ENCODE measurements at places on chromosomes 6 and 20.
A peak's percentile ranks its signal among the peaks of the same experiment; 100 is the strongest.

GRCh38 chr6:54493138-54493537 is 184.9 kb downstream of the TINAG start:
- DNase-seq = peak; percentile 58

DNA sequence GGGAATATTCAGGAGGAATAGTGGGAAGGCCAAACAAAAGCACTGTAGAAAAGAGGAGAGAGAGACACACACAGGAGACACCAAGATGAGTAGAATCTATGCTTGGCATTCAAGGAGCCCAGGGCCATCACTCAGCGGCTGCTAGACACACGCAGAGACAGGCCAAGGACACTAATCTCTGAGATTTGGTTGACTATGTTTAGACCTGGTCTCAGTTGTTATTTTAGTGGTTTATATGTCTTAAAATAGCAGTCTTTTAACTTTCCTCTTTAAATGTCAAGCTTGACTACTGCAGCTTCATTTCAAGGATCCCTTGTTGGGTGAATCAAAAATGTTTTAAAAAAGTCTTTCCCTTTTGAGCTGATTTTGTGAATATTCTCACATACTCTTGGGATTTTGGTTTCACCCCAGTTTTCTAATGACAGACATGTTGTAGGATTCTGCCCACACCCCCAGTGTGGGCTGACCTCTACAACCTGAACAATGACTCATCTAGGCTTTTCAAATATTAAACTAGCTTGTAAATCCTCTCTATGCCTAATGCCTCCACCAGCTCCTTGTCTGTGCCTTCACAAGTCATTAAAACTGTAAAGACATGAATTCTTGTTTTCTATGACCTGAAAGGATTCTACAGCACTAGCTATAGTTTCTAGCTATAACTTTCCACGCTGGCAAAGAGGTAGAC is 142.7 kb upstream of the EXOC2 start:
- no peak for DNase-seq

GRCh38 chr6:159446340-159446739 is 246.7 kb downstream of the SOD2 start:
- no peak for DNase-seq

GRCh38 chr6:167469672-167470071 is 144.8 kb downstream of the TTLL2 start:
- DNase-seq = no peak

- DNase-seq = no peak
Measured at GRCh38 chr6:31864818-31865204, 2.2 kb upstream of the NEU1 start.

DNA sequence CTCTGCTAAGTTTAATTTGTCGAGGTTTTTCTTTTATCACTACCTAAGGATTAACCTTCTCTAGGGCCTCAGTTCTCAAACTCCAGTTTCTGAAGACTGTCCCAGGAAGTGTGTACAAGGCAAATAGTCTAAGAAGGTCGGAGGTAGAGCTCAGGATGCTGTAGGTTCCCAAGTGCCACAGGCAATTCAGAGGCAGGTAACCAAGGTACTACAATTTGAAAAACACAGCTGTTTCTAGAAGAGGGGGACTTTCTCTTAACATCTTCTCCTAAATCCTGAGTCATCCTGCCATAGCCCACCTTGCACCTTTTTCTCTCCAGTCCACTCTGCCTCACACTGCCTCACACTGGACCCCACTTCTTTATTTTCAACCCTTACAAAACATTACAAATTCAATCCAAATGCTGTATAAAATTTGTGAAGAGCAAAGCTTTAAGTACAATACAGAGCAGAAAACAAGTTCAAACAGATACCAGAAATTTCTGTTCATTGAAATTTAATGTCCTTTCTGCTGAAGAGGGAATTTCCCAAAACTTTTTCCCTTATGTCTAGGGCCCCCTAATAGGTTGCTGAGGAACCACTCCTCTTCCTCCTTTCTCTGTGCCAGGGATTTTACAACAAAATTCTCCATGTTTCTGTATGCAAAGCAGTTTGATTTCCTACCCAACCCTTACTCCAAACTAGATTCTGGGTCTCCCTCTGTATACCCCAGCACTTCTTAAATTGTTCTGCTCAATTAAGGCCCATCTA is 43.0 kb downstream of the FRK start:
- DNase-seq = no peak

GRCh38 chr20:13105864-13106457 is 97.2 kb downstream of the SPTLC3 start:
- DNase-seq = peak; percentile 4

DNA sequence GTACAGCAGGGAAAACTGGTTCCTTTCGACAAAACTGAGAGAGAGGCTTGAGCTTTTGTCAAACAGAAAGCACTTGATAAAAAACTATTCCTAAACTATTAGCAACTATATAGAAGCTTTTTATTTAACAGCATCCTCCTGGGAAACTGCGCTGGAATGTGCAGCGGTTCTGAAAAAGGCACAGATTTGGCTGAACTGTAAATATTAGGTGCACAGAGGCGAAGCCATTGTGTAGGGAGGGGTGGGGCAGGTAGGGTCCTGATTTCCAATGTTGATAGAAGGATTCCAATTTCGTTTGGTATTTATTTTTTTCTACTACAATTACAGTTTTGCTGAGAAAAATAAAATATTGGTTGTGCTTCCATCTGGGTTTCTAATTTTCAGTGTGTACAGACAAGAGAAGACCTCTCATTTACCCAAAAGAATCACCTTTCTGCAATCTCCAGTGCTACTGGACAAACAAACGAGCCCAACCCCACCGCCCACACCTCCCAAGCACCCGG is 698 bp upstream of the SH3BGRL2 start:
- DNase-seq = no peak

DNA sequence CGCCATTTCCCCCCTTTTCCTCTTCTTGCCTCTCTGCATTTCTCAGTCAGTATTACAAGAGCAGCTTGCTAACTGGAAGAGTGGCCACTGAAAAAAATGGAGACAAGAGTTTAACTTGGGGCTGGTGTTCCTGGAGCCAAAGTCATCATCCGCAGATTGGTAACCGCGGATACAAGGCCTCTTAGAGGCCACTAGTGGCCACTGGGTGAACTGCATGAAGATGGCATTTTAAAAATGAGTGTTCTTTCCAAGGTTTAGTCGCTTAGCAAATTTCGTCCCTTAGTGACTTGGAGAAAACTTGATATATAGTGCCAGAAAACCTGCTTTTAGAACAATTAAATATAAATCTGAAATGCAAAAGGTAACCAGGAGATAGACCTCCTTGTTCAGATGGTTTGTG is 4.8 kb downstream of the F13A1 start:
- no peak for DNase-seq

- DNase-seq = no peak
Measured at GRCh38 chr20:1804554-1804956, 90.7 kb upstream of the SIRPA start.

GRCh38 chr6:1605893-1606779 is 3.6 kb upstream of the FOXC1 start:
- no peak for DNase-seq

- no peak for DNase-seq
Measured at GRCh38 chr20:7257692-7258466, 490.4 kb downstream of the BMP2 start.

DNA sequence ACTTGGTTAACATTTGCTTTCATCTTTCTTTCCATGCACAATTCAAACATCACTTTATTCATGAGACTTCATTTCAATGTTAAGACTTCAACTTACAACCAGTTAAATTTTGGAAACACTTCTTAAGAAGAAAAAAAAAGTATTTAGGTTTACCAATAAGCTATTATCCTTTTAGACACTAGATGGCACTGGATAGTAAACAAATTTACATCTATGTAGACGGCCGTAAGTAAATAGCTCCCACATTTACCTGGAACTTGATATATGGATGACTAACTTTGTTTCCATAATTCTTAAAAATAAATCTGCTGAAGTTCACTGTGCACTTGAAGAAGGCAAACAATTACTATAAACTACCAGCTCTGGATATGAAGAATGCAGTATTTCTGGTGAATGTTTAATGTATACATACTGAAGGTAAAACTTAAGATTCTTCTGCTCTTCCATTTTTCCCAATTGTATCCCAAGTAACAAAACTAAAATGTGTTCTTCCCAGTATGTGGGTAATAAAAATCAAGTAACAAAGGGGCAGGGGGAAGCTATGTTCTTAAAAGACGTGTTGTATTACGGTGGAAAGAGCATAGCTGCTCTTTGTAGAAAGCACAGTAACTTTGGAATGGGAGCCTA is 130.6 kb upstream of the C6orf118 start:
- DNase-seq = peak; percentile 3

- DNase-seq = no peak
Measured at GRCh38 chr20:62793757-62794006, 2.6 kb upstream of the MRGBP start.

GRCh38 chr6:167804281-167805013 is 22.3 kb upstream of the AFDN start:
- no peak for DNase-seq

DNA sequence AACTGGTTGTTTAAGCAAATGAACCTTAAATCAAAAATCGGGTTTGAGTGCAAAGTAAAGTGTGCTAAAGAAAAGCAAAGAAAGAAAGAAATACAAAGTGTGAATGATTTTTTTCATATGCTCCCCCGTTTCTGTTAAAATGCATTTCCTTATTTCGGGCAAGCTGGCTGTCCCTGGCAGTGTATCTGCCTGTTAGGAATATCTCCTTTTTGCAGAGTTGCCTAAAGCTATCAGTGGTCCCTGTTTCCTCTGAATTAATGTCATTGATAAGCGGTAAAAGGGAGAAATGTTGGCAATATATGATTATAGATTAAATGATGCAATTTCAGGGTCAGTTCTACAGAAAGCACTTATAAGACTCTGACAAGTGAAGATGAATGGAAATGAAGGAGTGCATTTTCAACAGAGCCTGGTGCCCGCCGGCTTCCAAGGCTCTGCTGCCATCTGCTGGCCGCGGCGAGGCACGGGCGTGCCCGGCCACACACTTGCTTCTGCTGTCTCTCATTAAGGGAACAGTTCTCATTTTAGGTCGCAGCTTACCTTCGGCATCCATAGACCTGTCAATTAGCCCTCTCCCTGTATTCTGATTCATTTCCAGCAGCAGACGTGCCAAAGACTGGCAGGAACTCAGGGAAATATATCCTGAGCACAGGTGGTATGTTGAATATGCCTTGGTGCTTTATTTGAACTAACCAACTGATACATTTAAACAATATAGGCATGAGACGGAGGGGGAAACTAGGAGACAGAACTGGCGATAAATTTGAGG is 381.9 kb downstream of the C6orf118 start:
- DNase-seq = peak; percentile 14

GRCh38 chr20:64164123-64164836 is at the start of gene MYT1:
Gene MYT1, plus strand, starts transcription at chr20:64164452. Its CDS starts 34,410 bp downstream, at chr20:64198862.
- DNase-seq = no peak

- no peak for DNase-seq
Measured at GRCh38 chr6:1394514-1395463, 5.4 kb downstream of the FOXF2 start.

DNA sequence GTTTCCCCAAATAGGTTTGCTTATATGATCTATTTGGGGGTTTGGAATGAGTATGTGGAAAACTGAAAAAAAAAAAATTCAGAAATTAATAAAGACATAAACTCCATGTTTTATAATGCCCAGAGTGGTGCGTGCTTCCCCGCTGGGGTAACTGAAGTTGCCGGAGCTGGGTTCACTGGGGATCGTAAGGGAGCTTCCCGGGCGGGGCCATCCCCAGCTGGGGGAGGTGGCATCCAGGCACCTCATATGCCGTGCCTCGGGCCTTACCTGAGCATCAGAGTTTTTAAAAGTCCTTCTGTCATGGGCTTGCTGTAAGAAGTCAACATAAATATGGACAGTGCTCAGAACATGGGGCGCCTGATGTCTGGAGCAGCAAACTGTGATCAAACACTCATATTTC is 17.9 kb upstream of the RAMACL start:
- no peak for DNase-seq

DNA sequence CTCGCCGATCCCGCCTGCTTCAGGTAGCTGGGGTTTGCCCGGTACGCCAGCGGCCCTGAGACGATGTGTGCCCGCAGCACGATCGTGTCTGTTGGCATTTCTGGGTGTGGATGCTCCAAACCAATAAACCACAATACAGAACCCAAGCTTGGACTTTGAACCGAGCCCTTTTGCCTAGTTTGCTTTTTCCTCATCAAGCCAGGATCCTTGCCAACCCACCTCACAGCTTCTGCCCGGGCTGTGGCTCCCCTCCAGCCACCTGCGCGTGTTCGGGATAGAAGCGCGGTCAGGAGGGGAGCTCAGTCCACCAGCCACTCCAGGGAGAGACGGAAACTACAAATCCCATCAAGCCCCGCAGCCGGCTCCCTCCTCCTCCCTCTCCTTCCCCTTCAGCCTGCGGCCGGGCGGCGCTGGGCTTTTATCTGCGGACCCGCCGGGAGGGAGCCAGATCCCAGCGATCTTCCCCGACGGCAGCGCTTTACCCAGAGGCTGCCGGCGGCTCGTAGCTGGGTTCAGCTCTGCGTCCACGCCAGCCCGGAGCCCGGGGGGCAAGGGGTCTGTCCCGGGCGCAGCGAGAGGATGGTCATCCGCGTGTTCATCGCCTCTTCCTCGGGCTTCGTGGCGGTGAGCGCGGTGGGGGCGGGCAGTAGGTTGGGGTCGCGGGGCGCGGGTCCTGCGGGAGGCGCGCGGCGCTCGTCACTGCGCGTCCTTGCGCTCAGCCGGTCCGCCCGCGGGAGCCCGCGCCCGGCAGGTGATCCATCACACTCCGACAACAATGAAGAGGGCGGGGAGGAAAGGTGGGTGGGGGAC is at the start of gene SH3BGRL2:
Gene SH3BGRL2 (plus strand): TSS at position 447 of the 810 bp plus-strand sequence. CDS start 133 bp downstream, at position 580.
- DNase-seq = peak; percentile 3

- DNase-seq = no peak
Measured at GRCh38 chr6:130670142-130670541, 157.1 kb upstream of the SMLR1 start.

GRCh38 chr6:111192911-111193555 is 105.7 kb downstream of the SLC16A10 start:
- DNase-seq = no peak

GRCh38 chr20:37193226-37193625 is 13.9 kb upstream of the MROH8 start:
- no peak for DNase-seq

DNA sequence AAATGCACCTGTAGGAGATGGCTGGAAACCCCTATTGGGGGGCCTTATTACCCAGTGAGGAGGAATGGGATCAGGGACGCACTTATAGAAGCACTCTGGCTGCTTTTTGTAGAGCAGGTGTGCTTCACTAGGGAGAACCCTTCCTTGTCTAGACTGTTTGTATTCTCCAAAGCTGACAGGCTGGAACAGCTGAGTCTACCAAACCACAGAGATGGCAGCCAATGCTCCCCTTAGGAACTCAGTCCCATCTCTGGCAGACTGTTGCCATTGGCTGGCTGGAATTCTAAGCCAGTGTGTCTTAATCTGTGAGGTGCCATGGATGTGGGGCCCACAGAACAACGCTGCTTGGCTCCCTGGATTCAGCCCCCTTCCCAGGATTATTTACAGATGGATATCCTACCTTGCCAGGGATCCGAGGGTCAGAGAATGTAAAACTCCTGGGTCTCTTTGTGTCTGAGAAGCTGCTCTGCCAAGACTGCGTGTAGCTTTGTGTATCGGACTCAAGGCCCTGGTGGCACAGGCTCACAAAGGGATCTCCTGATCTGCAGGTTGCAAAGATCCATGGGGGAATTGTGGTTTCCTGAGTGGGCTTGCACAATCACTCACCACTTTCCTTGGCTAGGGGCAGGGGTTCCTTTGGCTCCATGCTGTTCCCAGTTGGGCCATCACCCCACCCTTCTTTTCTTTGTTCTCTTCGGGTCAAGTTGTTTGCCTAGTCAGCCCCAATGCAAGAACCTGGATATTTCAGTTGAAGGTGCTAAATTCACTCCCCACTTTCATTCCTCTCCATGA is 26.1 kb downstream of the C6orf52 start:
- no peak for DNase-seq

GRCh38 chr20:25078662-25079061 is 3.3 kb downstream of the VSX1 start:
- DNase-seq = no peak

GRCh38 chr6:110512991-110513390 is 36.6 kb upstream of the SLC22A16 start:
- no peak for DNase-seq

Data from GM04504 (cell line).